Cerebellum (tissue), 4 donors: ENCODE measurements at places on chromosomes 11 and 22.

- no peak for DNase-seq
These were observed 326.6 kb downstream of the MN1 start for GRCh38 chr22:27474711-27475547.

DNA sequence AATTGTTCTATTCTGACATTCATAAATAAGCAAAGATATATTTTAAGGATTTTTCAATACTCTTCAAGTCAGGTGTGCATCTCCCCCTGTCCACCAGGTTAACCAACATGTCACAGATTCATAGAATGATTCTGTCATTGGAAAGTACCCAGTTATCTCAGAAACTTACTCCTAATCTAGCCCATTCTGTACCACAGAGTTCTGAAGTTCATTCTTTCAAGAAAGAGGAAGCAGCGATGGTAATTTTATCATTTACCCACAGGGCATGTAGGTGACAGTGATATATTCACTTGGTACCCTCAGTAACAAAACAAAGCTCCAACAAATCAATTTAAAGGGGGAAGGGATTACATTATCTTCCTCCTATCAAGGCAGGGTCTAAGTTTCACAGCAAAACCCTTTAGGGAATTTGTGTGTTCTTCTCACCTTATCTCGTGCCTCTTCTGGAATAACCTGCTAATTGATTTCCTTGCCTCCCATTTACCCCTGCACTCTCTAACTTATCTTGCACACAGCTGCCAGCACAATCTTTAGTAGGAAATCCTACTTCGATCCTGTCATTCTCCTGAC, 19.0 kb upstream of the MPPED2 start:
- DNase-seq = no peak

DNA sequence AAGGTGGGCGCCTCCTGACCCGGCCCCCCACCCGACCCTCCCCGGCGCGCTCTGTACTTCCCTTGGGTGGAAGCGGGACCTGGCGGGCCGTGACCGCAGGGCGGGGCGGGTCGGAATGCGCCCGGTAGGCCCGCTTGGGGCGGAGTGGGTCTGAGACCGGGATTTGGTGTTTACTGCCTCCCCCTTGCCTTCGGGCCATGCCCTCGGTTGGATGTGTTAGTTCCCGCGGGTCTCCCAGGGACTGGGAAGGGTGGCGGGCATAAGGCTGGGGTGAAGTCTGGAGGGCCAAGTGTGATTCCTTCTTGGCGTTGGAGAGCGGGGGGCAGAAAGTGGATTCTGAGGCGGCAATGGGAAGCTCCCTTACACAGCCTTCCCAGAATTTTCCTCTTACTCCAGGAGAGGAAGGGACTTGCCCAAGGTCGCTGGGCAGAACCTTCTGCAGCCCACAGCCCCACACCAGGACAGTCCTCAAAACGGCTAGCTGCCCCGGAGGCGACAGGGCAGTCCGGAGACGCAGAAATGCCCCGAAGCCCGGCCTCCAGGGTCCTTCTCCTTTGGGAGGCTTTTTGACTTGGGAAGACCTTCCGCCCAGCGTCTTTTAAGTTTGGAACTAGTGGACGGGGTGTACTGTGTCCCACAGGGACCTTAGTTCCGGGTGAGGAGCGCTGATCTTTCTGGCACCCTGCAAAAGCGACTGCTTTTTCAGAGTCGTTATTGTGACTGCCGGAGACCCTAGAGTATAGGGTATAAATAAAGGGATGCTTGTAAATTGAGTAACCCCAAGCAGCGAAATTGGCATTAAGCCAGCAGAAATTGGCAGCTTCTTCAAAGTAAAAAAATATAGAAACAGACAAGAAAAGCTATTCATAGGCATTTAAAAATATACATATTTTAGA, 647 bp downstream of the SWAP70 start:
- no peak for DNase-seq

DNA sequence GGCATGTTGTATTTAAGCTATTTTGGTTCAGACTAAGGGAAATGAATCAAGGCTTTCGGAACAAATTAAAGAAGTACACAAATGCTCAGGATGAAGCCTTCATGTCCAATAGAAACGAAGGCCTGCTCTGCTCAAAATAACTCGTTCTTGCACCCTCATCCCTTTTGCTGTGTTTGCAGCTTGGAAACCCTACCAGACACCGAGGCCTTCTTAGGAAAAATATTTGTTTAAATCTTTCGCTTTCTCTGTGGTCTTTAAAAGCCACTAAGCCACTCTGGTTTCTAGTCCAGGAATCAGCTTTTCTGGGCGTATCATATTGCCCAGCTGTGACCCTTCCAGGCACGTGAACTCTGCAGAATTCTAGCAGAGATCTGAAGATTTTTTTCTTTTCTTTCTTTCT, 60.9 kb upstream of the HSPA8 start:
- DNase-seq = no peak

DNA sequence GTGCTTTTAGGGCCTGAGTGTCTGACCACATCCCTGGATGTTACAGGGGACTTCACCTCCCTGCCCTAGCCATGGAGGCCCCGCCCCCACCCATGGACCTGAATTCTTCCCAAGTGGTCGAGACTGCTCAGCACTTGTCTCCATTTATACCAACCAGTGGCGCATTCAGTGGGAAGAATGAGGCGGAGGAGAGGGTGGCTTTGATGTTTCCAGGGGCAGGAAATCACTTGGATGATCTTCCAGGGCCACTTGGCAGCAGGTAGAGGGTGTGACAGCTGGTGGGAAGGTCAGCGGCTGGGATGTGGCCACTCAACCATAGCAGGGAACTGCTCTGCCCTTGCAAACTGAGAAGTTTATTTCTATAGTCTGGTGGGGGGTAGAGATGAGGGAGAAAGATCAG, 155.1 kb upstream of the BLID start:
- no peak for DNase-seq

DNA sequence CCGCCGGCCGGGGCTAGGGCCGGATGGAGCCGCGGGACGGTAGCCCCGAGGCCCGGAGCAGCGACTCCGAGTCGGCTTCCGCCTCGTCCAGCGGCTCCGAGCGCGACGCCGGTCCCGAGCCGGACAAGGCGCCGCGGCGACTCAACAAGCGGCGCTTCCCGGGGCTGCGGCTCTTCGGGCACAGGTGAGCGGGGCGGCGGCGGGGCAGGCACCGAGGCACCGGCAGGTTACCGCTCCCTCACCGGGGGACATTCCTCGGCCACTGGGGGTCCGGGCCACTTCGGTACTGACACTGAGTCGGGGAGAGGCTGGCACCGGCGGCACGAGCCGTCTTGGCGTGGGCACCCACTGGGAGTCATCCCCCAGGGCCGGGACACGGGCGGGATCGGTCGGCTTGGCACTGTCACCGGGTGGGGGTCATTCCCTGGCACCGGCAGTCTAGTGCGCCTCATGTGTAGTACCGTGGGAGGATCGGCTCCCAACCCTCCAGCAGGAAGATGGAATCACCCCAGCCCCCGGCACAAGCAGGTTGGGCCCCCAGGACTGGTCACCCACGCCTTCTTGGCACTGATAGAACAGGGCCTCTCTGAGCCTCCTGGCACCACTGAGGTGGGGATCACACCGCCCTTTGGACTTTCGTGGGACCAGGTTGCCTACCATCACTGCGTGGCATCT, 511 bp downstream of the DGKZ start:
- no peak for DNase-seq

DNA sequence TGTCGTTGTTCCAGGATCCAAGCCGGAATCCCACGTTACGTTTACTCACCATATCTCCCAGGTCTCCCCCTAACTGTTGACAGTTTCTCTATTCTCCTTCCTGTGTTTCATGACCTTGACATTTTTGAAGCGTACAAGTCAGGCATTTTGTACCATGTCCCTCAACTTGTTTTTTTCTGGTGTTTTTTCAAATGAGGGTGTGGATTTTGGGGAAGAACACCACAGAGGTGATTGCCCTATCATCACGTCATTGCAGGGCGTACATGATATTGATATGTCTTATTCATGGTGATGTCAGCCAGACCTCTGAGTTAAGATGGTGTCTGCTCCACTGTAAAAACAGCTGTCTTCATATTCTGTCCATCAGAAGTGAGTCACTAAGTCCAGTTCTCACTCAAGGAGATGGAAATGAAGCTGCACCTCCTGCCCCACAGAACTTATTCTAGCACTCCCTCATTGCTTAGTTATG, 28.3 kb upstream of the SOX10 start:
- DNase-seq = no peak

DNA sequence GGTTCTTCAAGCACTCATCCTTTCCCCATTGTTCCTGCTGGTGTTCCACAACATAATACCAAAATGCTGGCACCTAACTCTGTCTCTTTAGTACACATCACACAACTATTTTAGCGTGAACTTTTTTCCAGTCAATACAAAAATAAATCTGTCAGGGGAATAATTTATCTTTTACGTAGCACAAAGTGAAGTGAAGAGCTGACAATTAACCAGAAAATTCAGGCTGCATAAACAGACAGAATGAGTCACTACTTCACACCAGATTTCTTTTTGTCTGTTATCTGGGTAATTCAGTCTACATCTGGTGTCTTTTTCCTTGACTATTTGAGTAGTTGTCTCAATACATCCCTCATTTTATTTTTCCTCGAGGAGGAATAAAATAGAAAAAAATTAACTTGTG, 7.9 kb upstream of the ETS1 start:
- no peak for DNase-seq

DNA sequence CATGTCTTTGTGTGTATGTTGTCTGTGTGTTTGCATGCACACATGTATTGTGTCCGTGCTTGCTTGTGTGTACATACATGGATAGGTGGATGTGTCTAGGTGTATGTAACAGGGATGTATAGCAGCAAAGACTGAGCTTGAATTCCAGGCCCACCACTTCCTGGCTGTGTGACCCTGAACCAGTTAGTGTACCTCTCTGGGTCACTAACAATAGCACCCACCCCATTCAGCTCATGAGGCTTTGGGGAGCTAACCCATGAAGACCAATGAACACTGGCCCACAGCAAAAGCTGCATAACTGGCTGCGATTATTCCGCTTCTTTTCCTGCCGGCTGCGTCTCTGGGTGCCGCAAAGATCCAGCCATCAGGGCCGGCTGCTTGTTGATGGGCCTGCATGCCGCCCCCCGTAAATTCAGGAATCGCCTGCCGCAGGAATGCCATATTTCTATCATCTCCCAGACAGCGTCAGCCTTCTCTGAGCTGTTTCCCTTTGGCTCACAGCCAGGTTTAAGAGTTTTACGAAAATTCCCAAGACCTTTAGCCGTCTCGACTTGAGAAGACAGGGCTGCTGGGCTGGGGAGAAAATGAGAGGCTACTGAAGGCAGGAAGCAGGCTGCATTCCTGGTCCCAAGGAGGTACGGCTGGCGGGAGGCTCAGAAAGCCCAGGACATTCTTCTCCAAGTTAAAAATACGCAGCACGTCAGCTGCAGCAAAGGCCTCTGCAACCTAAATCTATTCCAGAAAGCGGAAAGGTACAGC, 224.6 kb downstream of the MN1 start:
- DNase-seq = no peak

GRCh38 chr11:69705901-69706787, 2.3 kb upstream of the FGF19 start:
- no peak for DNase-seq

- DNase-seq = peak; percentile 66
These were observed 51.0 kb upstream of the SEPTIN5 start for GRCh38 chr22:19663286-19663815.

DNA sequence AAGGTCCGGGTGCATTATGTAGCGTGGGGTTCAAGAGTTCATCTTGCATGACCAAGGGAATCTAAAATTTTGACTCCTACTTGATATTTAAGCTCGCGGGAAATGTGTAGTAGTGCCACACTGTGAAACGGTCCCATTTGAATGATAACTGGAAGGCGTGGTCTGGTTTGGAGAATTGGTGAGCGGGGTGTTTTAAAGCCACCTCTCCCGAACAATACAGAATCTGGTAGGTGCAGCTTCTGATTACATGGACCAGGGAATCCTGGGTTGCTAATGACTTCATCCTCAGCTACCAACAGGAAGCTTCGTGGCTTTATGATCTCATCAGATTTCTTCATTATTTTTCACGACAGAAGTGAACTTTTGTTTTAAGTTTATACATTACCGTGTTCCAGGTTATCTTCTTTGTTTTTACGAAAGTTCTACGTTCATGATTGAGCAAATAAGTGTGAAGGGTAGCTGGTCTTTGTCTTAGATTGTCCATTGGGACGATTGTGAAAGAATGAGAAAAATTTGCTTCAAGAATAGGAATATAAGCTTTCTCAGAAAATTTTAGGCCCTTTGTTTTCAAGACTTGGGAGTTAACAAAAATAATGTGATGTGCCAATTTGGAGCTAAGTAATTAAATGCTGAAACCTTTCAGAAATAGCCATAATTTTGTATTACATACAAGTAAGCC, 1.7 kb downstream of the QSER1 start:
- DNase-seq = peak; percentile 65

DNA sequence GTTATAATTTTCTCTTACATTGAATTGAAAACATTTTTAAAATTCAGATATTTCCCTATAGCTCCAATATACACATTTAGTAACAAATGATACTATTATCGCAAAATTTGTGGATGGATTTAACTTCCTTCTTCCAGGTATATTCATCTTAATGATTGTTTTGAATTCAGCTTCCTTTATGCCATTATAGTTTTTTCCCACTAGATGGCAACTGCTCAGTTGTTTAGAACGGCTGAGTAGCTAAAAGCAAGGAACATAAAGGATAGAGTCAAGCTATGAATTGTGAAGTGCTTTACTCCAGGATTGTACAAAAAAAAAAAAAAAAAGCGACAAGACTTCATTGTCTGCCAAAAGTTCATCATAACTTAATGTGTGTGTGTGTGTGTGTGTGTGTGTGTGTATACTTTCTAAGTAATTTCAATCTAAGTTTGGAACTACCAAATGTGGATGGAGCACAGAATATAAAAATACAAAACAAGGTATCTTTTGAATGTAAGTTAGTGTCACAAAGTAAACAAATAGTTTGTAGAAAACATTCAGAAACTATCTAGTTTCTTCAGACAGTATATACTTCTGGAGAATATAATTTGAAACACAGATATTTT, 846.4 kb downstream of the DLG2 start:
- peak; percentile 7 for DNase-seq

DNA sequence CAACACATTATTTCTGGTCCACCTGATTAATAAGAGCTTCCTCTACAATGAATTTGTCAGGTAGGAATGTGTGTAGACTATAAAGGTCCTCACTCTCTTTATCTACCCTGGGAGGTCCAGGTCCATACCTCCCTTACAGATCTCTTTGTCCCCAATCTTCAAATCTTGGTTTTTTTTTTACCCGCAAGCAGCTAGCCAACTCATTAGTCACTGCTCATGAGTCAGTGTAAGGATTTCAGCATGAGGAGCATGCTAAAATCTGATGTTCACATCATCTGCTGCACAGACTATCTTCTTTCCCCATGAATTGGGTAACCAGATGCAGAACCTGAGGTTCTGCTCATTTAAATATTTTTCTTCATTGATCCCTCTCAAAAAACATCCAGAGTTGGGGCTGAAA, 397.0 kb upstream of the ISX start:
- no peak for DNase-seq

- DNase-seq = no peak
These were observed 11.6 kb downstream of the LRRC32 start for GRCh38 chr11:76658651-76659650.

- no peak for DNase-seq
These were observed 196.5 kb downstream of the TENM4 start for GRCh38 chr11:79244241-79244772.
